Heart left ventricle (tissue), 16 donors: ENCODE measurements at places on chromosomes 7 and 10. TPM values are rescaled to one million over a fixed set of nuclear protein-coding genes. Genes with fewer than 3 reads are reported as not detected.

- H3K36me3 ChIP-seq = no peaks in the 10 kb centered on the region
- H3K4me1 ChIP-seq = no peaks in the 10 kb centered on the region
- no peak overlapping the region for H3K4me3 ChIP-seq
- H3K27ac ChIP-seq = no peak overlapping the region
These were observed 32.3 kb upstream of the CTBP2 start for GRCh38 chr10:125192620-125193019.

DNA sequence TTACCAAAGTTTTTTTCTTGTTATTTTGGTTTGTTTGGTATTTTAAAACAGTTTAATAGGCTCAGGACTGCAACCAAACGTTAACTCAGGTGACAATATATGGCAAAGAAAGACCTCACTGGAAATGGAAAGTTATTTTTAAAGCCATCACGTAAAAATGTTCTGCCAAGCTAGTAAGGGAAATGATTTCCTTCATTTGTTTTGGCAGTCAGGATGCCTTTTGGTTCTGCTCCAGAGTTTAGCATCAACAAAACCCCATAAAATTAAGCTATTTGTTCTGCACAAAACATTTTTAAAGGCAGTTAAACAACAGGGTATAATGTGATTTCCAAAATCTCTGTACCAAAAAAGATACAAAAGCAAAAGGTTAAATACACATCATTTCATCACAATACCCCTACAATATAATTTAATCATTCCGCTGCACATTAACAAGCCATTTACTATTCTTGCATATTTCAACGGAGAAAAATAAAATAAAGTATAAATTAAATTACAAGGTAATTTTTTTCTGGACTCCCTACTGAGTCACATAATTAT is 172.4 kb downstream of the SEMA3E start:
- H3K4me3 ChIP-seq = no peak overlapping the region
- DNase-seq = no peak
- H3K27me3 ChIP-seq = no peaks in the 10 kb centered on the region
- H3K4me1 ChIP-seq = no peaks in the 10 kb centered on the region
- no peaks in the 10 kb centered on the region for H3K36me3 ChIP-seq
- H3K27ac ChIP-seq = no peak overlapping the region

PALD1 gene
- 2.7 TPM for polyA plus RNA-seq

DNA sequence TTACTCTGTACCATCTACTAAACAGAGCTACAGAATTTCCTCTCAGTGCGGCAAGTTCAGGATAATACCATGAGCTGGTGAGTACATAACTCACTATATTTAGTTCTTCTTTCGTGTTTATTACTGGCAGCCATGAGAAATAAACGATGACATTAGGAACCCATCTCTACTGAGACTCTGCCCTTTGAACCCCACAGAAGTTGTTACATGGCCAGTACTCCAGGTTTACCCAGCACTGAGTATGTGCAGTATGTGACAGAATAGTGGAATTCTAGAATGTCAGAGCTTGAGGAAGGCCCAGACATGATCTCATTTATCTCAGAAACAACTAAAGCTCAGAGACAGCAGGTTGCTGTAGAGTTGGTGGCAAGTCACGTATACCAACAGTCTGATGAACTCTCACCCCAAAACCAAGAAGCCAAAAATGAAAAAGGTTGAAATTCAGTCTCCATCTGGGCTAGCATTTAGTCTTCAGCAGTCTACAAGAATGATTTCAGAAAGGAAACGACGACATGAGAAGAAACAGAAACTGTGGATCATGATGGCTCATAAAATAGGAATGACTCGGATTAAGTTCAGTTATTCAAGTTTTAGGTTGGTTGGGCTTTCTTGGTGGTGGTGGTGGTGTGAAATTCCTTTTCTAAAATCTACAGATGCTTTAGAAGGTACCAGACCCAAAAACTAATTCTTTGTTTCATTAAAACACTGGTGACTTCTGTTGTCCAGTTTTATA is 78.5 kb downstream of the SORBS1 start:
- no peak for DNase-seq
- no peak overlapping the region for H3K4me3 ChIP-seq
- H3K27ac ChIP-seq = peak overlapping the region; percentile 90
- no peaks in the 10 kb centered on the region for H3K27me3 ChIP-seq
- H3K4me1 ChIP-seq = peaks cover 67% of the 10 kb centered on the region

DNA sequence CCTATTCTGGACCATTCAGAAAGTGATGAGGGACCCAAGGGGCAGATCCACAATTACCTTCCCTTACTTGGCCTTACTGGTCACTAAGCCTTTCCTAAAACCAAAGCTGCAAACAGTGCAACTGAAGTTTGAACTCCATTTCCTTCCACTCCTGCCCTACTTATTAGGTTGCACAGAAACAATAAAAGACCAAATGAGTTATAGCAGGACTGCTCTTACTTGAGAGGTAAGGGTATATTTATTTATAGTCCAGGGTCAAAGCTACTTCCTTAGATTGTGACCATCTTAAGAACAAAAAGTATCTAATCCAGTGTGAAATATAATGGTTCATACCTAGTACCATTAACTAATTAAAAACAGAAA is 27.0 kb downstream of the CDK6 start:
- H3K36me3 ChIP-seq = no peaks in the 10 kb centered on the region
- DNase-seq = no peak
- H3K27me3 ChIP-seq = no peaks in the 10 kb centered on the region

DNA sequence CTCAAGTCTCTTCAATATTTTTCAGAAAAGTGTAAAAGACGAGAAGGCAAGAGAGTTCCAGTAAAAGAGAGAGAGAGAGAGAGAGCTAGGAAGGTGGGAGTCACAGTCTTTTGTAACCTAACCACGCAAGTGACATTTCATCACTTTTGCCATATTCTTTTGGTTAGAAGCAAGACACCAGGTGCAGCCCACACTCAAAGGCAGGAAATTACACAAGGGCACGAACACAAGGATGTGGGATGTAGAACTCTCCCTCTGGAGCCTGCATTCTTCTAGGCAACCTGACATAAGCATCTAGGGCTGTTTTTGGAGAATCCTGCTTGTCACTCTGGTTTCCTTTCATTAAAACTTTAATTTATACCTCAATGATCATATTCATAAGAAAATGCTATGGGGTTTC is 1213.1 kb downstream of the DNAJB9 start:
- H3K27ac ChIP-seq = no peak overlapping the region
- H3K27me3 ChIP-seq = no peaks in the 10 kb centered on the region
- no peak overlapping the region for H3K4me3 ChIP-seq

GRCh38 chr10:105807935-105808587 is 1167.0 kb downstream of the SORCS3 start:
- H3K27ac ChIP-seq = no peak overlapping the region
- no peaks in the 10 kb centered on the region for H3K36me3 ChIP-seq
- no peak overlapping the region for H3K4me3 ChIP-seq
- H3K4me1 ChIP-seq = no peaks in the 10 kb centered on the region

DNA sequence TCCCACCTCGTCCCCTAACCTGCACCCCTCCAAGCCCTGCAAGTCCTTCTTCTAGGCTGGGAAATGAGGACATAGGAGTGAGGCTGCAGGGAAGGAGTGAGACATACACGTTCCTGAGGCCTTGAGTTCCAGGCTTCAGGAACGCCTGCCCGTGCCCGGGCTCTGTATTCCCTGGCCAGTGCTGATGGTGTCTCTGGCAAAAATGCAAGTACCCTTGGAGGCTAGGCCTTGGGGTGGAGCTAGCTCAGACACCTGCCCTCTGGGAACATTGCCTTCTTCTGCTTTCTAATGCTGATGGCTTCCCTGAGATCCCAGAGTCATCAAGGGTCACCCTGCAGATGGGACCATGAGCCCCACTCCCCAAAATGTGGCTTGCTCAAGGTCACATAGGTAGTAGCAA is 76.0 kb downstream of the GRK5 start:
- no peak overlapping the region for H3K4me3 ChIP-seq
- no peak overlapping the region for H3K27ac ChIP-seq
- H3K36me3 ChIP-seq = no peaks in the 10 kb centered on the region

DNA sequence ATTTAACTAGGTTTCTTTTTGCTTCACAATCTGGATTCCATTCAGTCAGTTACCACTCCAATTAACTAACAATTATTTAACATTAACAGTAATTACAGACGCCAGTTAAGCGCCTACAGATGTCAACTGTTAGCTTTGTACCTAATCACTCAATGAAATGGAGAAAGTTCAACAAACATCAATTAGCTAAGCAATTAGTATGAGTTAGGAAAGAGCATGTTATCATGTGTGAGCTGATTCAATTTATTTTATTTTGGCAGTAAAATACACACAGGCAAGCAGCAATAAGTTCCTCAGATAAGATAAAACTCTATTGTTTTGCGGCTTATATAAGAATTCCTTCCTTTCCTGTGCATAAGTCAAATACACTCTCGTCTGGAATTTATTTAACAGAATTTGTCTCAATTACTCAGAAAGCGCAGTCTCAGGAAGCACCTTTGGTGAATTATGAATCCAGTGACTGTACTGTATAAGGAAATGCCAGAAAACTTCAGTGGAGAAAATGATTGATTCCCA is 427.1 kb upstream of the GALNT17 start:
- H3K4me3 ChIP-seq = no peak overlapping the region
- DNase-seq = no peak
- no peaks in the 10 kb centered on the region for H3K4me1 ChIP-seq
- H3K27ac ChIP-seq = no peak overlapping the region

DNA sequence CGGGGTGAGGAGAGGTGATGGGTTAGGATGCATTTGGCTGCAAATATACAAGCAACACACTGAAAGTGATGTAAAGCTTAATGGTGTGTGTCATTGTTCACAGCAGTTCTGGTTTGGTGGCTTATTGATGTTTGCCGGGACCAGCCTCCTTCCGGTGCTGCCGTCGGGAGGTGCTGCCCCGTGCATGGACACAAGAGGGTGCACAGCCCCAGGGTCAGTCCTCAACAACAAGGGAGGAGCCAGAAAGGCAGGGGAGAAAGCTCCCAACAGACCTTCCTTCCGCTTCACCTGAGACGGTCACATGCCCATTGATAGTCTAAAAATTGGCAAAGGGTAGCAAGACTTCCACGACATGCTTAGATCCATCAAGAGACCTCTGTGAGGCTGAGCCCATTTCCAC is 9.5 kb downstream of the RNF32 start:
- no peak overlapping the region for H3K4me3 ChIP-seq
- no peak for DNase-seq
- no peak overlapping the region for H3K27ac ChIP-seq
- no peaks in the 10 kb centered on the region for H3K36me3 ChIP-seq

DNA sequence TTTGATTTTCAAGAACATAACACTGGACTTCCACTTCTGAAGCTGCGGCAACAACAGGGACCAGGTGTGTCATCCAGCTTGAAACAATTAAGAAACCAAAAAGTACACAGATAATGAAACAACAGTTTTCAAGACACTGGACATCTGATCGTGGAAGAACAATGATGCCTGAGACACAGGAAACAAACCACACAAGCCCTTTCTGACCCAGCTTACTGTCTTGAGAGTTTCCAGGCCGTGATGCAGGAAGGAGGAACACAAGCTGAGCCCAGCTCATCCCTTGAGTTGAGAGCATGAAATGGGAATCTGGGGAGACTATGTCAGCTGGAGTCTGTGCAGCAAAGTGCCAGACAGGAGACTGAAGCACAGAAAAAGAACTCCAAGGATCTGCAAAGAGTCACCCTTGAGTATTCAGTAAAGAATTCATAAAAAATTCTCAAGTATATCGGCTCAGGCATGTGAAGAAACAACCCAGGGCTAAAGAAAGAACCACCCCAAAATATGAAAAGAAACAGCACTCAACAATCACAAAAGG is 91.6 kb downstream of the RNF32 start:
- no peak overlapping the region for H3K27ac ChIP-seq
- H3K27me3 ChIP-seq = no peaks in the 10 kb centered on the region
- no peak for DNase-seq
- peaks cover 7% of the 10 kb centered on the region for H3K36me3 ChIP-seq

DNA sequence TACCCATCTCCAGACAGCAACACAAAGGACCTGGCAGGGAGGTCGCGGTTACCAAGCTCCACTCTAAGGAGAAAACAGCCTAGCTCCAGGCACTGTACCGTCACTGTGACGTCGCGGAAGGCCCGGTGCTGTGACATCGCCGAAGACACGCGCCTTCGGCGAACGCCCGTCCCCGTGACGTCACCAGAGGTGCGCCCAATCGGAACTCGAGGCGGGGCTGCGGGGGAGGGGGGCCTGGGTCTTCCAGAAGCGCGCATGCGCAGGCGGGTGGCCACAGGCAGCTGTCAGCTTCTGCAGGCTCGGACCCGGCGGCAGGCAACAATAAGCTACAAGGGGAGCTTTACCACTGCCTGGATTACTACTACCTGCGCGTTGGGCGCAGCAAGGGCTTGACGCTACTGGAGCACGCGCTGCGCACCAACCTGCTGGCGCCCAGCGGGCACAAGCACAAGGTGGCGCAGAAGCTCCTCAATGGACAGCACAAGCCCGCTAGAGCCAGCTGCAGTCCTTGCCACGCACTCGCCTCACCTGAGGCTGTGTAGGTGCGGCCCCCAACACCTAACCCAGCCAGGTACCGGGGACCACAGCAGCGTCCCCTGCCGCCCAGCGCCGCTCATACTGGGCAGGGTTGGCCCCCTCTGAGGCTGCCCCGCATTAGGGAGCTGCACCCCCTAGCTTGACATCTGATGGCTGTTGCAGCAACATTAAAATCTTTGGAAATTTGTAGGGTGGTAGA is 208.4 kb downstream of the TPST1 start:
- H3K36me3 ChIP-seq = peaks cover 21% of the 10 kb centered on the region
- peak overlapping the region; percentile 55 for H3K4me3 ChIP-seq
- no peak overlapping the region for H3K27ac ChIP-seq
- DNase-seq = peak; percentile 80
- H3K27me3 ChIP-seq = no peaks in the 10 kb centered on the region

SLC26A5 gene
- not detected for polyA plus RNA-seq

- no peaks in the 10 kb centered on the region for H3K36me3 ChIP-seq
- no peak overlapping the region for H3K27ac ChIP-seq
- no peak for DNase-seq
- no peak overlapping the region for H3K4me3 ChIP-seq
These were observed 57.0 kb upstream of the PFKP start for GRCh38 chr10:3010334-3010733.

CALML5 gene
- not detected for polyA plus RNA-seq

RAMP3 gene
- 43.2 TPM for polyA plus RNA-seq

TLL2 gene
- polyA plus RNA-seq = 5.4 TPM

DNA sequence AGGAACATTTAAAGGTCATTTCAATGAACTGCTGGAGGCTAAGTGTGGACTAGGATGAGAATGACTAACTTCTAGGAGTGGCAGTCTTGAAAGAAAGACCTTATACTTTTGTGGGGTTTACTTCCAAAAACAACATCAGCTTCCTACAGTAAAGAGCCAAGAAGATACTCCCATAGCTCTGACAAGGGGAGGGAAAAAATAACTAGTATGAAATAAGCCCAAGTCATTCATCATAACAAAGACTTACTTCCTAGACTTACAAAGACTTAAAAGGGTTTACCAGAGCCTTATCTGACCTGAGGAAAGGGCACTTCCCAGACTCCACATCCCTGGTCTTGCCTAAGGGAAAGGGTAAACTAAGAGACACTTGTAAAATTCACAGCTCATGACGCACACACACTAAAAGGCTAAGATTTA is 31.7 kb downstream of the ARHGAP12 start:
- no peaks in the 10 kb centered on the region for H3K4me1 ChIP-seq
- no peaks in the 10 kb centered on the region for H3K36me3 ChIP-seq
- H3K27me3 ChIP-seq = no peaks in the 10 kb centered on the region
- H3K4me3 ChIP-seq = no peak overlapping the region
